T-helper 2 cell (primary cell): ENCODE measurements at places on chromosomes 12 and 14.
A peak's percentile ranks its signal among the peaks of the same experiment; 100 is the strongest.

GRCh38 chr14:34983148-34983760 is 462 bp downstream of the SRP54 start:
- no peak for DNase-seq

DNA sequence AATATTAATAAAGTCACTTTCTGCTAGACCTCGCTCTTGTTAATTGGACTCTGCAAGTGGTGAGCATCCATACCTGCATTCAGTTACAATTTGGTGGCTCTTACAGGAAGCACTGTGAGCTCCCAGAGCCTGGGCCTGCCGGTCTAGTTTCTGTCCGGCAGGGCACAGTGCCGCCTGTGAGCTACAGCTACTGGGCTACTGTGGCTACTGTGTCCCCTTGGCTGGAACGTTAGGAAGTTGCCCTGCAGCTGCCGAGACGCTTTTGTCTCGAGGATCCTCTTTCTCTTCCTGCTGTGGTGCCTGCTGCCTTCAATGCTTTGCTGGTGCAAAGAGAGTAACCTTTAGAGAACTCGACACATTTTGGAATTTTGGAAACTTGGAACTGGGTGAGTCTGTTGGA is 44.6 kb upstream of the PTGDR start:
- DNase-seq, result no peak

DNA sequence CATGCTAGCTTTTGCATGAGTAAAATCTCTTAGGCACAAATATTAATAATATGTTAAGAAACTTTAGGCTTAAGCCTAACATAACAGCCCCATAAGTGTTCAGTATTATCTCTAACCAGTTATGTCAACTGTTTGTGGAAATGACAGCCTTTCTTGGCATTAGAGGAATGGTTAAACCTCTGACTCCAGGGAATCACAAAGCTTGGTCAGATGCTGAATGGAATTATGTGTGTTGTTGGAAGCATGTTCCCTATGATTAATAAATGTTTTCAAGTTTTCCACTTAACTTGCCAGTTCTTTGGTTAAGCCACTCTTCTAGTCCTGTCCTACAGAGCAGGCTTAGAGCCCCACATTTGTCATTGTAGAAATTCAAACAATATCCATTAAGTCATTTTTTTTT is 17.0 kb downstream of the PSEN1 start:
- DNase-seq, result no peak

DNA sequence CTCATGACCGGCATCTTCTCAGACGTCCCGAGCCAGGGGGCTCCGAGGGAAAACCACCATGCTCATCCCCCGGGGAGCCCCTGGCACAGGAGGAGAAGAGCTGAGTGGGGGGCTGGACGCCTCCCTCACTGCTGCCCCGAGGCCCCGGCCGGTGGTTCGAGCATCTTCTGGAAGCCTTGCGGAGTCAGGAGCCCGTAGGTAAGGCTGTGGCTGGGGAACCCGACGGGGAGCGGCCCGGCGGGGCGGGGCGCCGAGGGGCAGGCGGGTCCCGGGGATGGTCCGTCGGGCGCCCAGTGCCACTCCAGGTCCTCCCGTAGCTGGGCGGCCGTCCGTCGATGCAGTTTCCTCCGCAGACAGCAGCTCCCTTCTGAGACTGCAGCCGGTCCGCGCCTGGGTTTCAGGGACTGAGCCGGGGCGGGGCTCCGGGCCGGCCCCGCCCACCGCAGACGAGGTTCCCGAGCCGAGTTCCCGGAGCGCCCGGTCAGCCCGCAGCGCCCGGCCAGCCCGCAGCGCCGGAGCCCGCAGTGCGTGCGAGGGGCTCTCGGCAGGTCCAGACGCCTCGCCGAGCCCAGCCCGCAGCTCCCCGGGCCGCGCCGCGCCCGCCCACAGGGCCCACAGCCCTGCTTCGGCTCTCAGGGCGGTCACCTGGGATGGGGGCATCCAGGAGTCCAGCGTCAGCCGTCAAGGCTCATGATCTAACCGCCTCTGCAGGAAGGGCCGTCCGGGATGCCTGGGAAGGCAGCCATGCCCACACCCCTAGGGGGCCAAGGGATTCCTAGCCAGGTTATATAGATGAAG is at the start of gene PGF:
PGF (minus strand) TSS at position 369 of the 798 bp plus-strand sequence; CDS start at position 14, 355 bp downstream.
- DNase-seq, result no peak

GRCh38 chr12:108910336-108910735 is 30.4 kb downstream of the DAO start:
- no peak for DNase-seq

DNA sequence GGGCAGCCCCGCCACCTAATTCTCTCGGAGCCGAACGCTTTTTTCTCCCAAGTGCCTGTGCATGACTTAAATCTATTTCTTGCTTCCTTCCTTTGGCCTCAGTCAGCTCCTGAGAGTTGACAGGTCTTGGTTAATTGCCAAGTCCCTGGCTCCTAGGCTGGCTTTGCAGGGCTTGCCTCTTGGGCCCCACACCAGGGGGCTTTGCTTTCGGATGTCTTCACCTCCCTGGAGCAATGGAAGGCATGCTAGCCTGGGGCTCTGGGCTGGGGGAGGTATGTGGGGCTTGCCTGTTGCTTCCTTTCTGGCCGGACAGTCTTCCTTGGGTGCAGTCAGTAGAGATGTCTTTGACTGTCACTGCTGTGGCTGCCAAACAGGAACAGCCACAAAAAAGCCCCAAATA is 2.2 kb upstream of the KRT80 start:
- no peak for DNase-seq

GRCh38 chr14:24277071-24277470 is 5.7 kb upstream of the RABGGTA start:
- DNase-seq, result no peak

GRCh38 chr14:53501361-53502211 is 348.5 kb upstream of the DDHD1 start:
- no peak for DNase-seq

DNA sequence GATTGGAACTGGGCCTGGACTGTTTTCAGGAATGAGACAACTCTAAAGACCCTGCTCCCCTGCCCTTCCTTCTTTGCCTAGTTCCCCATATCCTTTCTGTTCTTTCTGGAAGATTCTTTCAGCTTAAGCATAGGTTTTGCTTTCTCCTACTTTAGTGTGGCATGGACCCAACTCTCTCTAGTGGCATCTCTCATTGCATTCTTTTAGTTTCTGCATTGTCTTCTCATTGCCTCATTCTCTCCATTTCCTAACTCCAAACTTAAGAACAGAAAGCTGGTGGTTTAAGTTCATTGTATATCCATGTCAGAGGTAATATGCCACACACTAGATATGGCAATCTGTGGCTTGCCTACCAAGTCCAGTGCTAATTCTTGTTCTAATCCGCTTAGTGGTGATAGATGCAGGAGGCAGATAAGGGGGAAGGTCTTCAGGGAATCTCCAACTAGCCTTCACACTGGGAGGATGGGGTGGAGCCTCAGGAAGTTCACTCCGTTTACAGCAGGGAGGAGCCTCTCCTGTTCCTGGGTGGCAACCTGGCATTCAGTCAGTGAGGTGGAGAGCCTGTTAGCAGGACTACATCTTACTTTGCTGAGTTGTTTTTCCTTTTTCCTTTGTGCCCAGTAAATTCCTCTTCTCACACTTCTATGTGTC is 165.1 kb upstream of the LMNTD1 start:
- no peak for DNase-seq

DNA sequence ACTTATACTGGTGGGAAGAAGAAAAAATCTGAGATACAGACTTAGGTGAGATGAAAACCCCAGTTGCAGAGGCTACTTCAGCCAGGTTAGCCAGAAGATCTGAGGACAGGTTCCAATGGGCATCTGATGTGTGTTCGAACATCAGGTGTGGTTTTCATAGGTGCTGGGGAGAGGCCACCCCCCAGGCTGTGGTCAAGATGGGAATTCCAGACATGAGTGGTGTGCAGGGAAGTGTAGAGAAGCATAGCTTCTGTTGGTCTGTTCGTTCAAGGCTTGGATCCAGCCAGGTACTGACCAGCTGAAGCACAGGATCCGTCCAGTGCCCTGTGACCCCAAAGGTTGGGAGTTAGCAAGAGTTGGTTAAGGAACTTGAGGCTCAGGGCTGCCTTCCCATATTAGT is 85.5 kb downstream of the SSPN start:
- DNase-seq, result no peak

- DNase-seq, result peak; percentile 62
Observed at GRCh38 chr12:55929306-55929791, 1.6 kb upstream of the DGKA start.

DNA sequence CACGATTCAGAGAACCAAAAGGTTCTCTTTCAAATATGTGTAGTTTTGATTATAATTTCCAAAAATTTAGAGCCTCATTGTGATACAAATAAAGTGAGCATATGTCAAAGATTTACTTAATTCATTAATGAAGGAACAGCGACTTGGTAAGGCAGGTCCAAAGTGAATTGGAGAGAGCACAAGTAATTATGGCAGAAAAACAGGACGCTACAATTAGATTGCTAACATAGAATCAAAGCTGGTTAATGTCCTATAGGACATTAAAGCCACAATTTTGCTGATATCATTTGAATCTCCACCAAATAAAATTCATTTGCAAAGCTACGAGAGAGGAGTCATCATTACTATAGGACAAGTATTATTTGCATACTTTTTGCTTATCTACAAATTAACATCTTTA is 164.2 kb downstream of the CCER1 start:
- DNase-seq, result no peak

DNA sequence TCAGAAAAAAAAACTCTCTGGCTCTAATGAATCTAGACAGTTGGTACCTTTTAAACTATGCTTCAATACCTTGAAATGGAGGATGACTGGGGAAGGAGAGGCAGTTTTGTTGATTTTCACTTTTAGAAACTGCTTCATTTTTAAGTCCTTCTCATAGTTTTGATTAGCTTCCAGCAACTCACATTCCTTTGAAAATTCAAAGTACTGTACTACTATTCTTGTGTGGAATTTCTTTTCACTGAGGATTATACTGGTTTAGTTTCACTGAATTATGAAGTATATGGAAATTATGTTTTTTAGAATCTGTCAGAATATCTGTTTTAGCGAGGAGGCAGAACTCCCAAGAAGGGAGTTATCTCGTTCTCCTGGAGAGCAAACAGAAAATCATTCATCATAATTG is 116.3 kb downstream of the TGFB3 start:
- DNase-seq, result no peak

DNA sequence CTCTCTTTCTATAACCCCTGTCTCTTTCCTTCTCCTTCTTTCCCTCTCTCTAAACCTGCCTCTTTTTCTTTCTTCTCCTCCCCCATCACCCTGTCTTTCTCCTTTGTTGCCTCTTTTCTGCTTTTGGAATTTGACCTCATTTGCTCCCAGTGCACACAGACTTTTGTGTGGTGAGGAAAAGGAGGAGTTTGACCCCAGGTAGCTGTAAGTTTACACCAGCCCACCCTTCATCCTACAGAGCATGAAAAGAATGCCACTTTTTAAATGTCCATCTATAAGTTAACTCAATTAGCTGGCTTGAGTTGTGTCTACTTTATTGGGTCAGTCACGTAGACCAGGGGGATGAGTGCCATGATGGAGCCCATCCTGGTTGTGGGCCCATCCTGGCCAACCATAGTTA is 146.8 kb upstream of the SLC38A2 start:
- DNase-seq, result no peak

GRCh38 chr12:121776190-121777098 is 17.0 kb downstream of the RHOF start:
- DNase-seq, result peak; percentile 82

DNA sequence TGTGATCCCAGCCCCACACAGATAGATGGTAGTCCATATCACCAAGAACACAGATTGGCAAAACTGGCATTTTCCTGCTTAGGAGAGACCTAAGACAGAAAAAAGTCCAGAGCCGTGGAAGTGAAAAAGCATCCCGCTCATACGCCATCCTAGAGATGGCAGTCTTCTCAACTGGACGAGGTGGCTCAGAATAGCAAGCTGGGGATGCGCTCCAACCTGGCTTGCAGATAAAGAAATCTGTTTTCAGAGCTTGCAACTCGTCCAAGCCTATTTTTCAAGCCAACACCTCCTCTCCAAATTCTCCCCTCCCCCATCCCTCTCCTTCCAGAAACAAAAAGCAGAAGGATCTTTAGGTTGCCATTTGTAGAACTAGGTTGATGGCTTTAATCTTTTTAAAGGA is 74.3 kb upstream of the OTX2 start:
- DNase-seq, result no peak

GRCh38 chr12:101051901-101052550 is 158.0 kb downstream of the SLC5A8 start:
- no peak for DNase-seq

DNA sequence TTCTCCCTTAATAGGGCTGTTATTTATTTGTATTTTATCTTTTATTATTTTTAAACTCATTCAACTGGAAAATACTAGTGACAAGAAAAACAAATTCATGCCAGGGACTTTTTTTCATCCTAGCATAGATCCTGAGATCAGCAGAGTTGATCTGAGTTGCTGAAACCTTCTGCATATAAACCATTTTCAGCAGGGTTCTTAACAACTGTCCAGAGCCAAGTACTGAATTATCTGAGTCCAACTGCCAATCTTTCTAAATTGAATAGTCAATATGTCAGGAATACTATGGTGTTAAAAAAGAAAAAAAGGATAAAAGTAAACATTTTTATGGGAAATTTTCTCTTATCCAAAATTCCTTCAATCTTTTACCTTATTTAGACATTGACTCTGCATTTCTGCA is 28.6 kb downstream of the CDC42BPB start:
- no peak for DNase-seq

DNA sequence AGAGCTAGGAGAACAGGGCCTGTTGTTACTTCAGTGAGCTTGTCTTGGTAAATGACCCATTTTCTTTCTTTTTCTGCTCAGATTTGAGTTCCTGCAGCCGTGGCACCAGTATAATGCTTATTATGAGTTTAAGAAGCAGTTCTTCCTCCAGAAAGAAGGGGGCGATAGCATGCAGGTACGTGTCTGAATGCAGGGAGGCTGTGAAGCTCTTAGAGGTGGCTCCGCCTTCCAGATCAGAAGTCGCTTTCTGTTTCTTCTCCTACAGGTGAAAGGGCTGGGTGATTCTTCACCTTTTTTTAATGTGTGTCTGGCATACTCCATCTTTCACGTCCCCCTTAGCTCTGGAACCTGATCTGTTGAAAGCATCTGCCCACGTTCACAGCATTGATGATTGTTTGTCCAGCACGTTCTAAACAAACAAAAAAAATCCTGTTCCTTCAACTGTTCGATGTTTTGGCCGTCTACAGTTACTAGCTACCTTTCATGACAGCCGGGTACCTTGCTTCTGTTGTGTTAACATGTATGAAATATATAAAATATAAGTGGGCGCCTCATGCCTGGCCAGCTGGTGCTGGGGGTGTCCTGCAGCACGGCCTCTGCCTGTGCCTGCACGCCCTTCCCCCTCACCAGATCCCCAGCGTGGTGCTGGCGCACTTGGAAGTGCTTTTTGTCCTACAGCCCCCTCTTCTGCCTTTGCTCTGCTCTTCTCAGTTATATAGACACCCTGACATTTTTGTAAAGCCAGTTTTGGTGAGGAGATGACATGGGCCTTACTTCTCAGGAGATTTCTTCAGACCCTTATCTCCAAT is 44.6 kb downstream of the SFSWAP start:
- no peak for DNase-seq

GRCh38 chr12:124854637-124855184 is 9.0 kb downstream of the SCARB1 start:
- DNase-seq, result no peak

GRCh38 chr14:58994130-58994529 is 194.3 kb upstream of the DAAM1 start:
- DNase-seq, result no peak
